ENCODE measurements at places on chromosomes 1 and 21.

- peak; percentile 84 for DNase-seq
Observed at GRCh38 chr1:77538956-77539518, 143.4 kb downstream of the ZZZ3 start.

DNA sequence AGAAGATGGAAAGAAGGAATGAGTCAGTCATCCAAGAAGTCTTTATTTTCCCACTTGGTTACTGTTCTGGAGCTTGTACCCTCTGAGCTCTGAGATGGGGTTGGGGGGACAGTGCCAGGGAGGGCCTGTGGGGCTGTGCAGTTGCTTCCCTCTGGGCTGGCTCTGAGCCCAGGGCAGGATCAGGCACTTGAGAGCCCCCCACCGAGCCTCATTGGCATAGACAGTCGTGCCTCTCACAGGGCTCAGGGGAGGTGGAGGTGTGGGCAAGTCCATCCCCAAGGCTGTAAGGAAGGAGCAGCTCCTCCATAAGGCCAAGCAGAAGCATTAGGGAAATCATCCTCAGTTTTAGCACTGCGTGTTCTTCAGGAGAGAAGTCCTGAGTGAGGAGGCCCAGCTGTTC is 2.5 kb upstream of the ARL8A start:
- DNase-seq = no peak

GRCh38 chr1:232178191-232178590 is 451.7 kb downstream of the SIPA1L2 start:
- DNase-seq = no peak

DNA sequence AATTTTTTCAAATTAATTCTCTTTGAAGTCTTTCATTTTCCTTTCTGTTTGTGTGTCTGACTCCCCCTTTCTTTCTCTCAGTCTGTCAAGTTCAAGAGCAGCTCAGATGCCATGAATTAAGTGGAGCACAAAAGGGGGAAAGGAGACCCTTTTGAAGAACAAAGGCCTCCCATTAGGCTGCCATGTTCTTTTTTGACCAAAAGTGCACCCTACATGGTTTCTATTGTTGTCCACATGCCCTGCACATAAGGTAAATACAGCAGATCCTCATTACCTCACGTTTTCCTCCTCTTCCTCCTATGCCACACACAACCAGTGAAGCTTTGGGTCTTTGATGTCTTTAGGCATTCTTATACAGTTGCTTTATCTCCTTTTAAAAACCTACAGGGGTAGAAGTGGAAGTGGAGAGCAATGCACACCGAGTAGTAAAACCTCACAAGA is 47.7 kb downstream of the POU2F1 start:
- DNase-seq = no peak

Data from cardiac fibroblast (primary cell).